Left ventricle myocardium superior (tissue), 1 donor: ENCODE measurements at places on chromosomes 1 and 21.

- no peak for DNase-seq
Measured at GRCh38 chr1:39637361-39637760, 2.1 kb downstream of the HEYL start.

DNA sequence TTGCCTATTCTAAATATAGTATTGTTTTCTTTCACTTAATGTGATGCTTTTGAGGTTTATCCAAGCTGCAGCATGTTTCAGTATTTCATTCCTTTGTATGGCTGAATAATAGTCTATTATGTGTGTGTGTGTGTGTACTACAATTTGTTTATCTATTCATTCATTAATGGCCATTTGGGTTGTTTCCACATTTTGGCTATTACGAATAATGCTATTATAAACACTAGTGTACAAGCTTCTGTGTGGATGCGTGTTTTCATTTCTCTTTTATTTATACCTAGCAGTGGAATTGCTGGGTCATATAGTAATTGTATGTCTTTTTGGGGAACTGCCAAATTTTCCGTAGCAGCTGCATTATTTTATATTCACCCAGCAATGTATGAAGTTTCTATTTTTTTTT lies 15.0 kb upstream of the THEM5 start:
- DNase-seq: no peak

- no peak for DNase-seq
Measured at GRCh38 chr1:33905241-33905640, 41.4 kb downstream of the HMGB4 start.

DNA sequence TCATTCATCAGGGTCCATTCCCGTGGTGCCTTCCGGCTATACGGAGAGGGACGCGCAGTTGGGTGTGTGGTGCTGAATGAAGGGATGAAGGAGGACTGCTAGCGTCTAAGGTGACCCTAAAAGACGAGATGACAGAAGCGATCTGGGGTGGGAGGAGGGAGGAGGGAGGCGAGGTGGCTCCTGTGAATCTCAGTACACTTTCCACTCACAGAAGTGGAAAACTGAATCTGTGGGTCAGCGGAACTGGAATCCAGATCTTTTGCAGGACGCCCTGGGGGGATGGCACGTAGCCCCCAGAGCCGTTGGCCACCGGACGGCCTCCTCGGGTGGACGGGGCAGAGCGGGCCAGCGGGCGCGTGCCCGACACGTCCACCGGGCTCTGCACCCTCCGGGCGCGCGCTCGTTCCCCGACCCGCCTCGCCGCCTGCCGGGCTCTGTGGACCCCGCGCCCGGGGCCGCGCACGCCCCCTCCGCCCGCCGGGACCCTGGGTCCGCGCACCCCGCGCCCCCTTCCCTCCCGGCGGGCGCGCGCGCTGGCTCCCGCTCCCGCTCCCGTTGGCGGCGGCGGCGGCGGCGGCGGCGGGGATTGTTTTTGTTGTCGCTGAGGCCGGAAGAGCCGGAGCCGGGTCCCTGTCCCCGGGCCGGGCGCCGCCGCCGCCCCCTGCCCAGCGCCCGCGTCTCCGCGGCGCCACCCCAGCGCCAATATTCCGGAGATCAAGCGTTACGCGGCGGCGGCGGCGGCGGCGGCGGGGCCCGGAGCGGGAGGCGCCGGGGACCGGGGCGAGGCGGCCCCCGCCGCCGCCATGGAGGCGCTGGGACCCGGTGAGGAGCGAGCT lies at the start of gene AGO4:
Gene AGO4 (plus strand): TSS at position 403 of the 836 bp plus-strand sequence. CDS start 401 bp downstream, at position 804.
- DNase-seq: peak; percentile 84

GRCh38 chr1:24635195-24635843 lies 7.8 kb upstream of the SRRM1 start:
- DNase-seq: no peak
